ENCODE measurements at places on chromosomes 11 and 22. TPM values are rescaled to one million over a fixed set of nuclear protein-coding genes. Genes with fewer than 3 reads are reported as not detected.

TMEM45B gene
- total RNA-seq = 16.4 TPM

- H3K27me3 ChIP-seq = no peaks in the 10 kb centered on the region
- DNase-seq = no peak
- no peaks in the 10 kb centered on the region for H3K36me3 ChIP-seq
Measured at GRCh38 chr11:8544807-8545206, 49.2 kb downstream of the STK33 start.

KDM4E gene
- total RNA-seq = not detected

KCNQ1 gene
- 52.9 TPM for total RNA-seq

DNA sequence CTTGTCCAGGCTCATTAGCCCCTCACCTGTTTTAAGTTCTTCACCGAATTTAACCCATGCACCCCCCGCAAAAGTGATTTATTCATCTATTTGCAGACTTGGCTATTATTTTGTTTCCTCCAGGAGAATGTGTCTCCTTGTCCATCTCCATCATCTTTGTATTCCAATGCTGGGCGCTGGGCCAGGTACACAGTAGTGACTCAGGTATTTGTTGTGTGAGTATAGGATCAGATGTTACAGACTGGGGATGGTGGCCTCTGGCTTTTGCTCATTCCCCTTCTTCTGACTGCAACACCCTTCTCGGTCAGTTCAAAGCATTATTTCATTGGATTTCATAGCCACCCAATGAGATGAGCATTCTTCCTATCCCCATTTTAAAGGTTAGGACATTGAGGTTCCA lies 408.2 kb downstream of the MN1 start:
- no peak overlapping the region for H3K4me3 ChIP-seq
- H3K27me3 ChIP-seq = no peaks in the 10 kb centered on the region
- H3K36me3 ChIP-seq = no peaks in the 10 kb centered on the region
- H3K27ac ChIP-seq = no peak overlapping the region

DNA sequence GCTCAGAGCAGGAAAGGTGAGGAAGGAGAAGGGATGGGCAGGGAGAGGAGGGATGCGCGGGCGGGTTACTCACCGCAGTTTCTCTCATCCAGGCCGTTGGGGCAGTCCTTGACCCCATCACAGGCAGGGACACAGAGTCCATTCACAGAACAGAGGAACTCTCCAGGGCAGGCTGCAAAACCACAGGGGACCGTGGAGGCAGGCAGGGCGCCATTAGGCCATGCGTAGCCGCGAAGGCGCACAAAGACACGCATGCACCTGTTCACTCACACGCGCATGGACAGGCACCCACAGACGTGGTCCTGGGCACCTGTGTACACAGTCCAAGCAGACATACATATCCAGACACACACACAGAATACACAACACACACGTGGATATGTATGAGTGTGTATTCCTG lies 23.0 kb downstream of the KCTD17 start:
- H3K36me3 ChIP-seq = no peaks in the 10 kb centered on the region
- peaks cover 33% of the 10 kb centered on the region for H3K27me3 ChIP-seq
- no peak for DNase-seq
- peaks cover 6% of the 10 kb centered on the region for H3K4me1 ChIP-seq
- no peak overlapping the region for H3K4me3 ChIP-seq
- no peak overlapping the region for H3K27ac ChIP-seq

- H3K36me3 ChIP-seq = no peaks in the 10 kb centered on the region
- DNase-seq = peak; percentile 80
- H3K4me3 ChIP-seq = peak overlapping the region; percentile 58
- no peaks in the 10 kb centered on the region for H3K27me3 ChIP-seq
Measured at GRCh38 chr11:72781313-72782080, 12.3 kb downstream of the STARD10 start.

RTCB gene
- 61.1 TPM for total RNA-seq

RTN4RL2 gene
- total RNA-seq = 3.2 TPM

DNA sequence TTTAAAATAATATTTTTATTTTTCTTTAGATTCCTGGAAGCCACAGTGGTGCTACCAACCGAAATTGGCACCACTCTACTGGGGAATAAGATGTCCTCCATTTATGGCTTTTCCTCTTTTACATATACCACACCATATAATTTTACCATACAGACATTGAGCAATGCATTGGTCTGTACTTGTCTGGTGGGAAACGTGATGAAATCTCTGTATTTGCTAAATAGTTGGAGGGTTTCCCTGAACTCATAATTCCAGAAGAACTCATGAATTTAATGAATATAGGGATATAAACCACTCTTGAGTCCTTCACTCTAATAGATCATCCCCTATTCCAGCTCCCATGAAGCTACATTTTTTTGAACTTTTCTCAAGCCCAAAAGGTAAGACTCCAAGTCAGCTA lies 28.0 kb upstream of the MMP13 start:
- H3K4me1 ChIP-seq = no peaks in the 10 kb centered on the region
- no peaks in the 10 kb centered on the region for H3K27me3 ChIP-seq
- no peak overlapping the region for H3K27ac ChIP-seq
